Upper lobe of left lung (tissue), 6 donors: ENCODE measurements at places on chromosomes 6 and 20.
A peak's percentile ranks its signal among the peaks of the same experiment; 100 is the strongest.

GRCh38 chr6:169591616-169592015 lies 110.2 kb downstream of the WDR27 start:
- H3K27me3 ChIP-seq, result no peaks in the 10 kb centered on the region
- no peak overlapping the region for H3K4me3 ChIP-seq
- H3K27ac ChIP-seq, result no peak overlapping the region
- H3K4me1 ChIP-seq, result peaks cover 10% of the 10 kb centered on the region
- no peak for DNase-seq

- no peaks in the 10 kb centered on the region for H3K36me3 ChIP-seq
- H3K4me3 ChIP-seq, result no peak overlapping the region
These were observed 125.1 kb upstream of the NXT1 start for GRCh38 chr20:23225407-23226060.

DNA sequence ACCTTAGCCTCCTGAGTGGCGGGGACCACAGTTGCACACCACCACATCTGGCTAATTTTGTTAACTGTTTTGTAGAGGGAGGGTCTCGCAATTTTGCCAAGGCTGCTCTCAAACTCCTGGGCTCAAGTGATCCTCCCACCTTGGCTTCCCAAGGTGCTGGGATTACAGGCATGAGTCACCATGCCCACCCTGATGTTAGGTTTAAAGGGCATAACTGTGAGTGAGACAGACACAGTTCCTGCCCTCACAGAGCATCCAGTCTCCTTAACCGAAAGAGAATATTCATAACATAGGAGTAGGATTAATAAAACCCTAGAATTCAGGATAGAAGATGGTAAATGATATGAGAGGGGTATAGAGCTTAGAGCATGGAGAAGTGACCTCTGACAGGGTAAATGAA lies 3.1 kb upstream of the SPATA2 start:
- H3K4me3 ChIP-seq, result no peak overlapping the region
- no peak overlapping the region for H3K27ac ChIP-seq
- H3K4me1 ChIP-seq, result peaks cover 19% of the 10 kb centered on the region
- no peaks in the 10 kb centered on the region for H3K36me3 ChIP-seq

DNA sequence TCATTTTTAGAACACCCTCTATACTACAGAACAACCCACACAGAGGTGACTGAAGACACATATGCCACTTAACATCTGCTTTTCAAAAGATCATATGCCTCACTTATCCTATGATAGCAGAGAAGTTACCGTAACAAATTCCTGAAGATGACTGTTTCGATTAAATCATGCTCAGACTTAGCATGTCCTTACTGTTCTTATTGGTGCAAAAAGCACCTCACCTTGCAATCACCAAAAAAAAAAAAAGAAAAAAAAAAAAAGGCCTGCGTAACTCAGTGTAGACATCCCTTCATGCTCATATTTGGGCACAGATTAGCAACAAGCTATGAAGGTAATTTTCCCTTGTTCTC lies 17.7 kb upstream of the DST start:
- no peaks in the 10 kb centered on the region for H3K36me3 ChIP-seq
- H3K27me3 ChIP-seq, result no peaks in the 10 kb centered on the region
- H3K4me1 ChIP-seq, result no peaks in the 10 kb centered on the region
- DNase-seq, result no peak
- no peak overlapping the region for H3K27ac ChIP-seq

DNA sequence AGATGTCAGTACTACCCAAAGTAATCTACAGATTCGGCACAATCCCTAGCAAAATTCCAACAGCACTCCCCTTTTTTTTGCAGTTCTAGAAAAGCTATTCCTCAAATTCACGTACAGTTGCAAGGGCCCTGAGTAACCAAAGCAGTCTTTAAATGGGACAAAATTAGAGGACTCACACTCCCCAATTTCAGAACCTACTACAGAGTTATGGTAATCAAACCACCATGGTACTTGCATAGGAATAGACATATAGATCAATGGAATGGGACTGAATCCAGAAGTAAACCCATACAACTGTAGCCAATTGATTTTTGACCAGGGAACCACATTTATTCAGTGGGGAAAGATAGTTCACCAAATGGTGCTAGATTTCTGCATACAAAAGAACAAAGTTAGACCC lies 350.8 kb downstream of the CDKAL1 start:
- no peaks in the 10 kb centered on the region for H3K36me3 ChIP-seq
- H3K27ac ChIP-seq, result no peak overlapping the region

GRCh38 chr6:56291302-56291917 lies 44.0 kb upstream of the COL21A1 start:
- no peak overlapping the region for H3K27ac ChIP-seq
- H3K36me3 ChIP-seq, result no peaks in the 10 kb centered on the region
- no peak for DNase-seq
- H3K27me3 ChIP-seq, result no peaks in the 10 kb centered on the region

DNA sequence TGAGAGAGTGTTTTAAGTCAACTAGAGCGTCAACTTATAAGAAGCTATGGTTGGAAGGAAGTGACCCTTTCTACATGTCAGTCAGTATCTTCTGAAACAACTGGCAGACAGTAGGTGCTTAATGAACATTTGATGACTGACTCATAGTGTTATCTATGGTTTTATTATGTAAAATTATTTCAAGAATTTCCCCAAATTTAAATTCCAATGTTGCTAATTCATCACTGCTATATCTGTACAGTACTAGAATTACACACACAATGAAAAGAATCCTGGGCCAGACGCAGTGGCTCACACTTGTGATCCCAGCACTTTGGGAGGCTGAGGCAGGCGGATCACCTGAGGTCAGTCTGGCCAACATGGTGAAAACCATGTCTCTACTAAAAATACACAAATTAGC lies 721.4 kb upstream of the FLRT3 start:
- no peak overlapping the region for H3K4me3 ChIP-seq
- no peaks in the 10 kb centered on the region for H3K36me3 ChIP-seq
- no peaks in the 10 kb centered on the region for H3K4me1 ChIP-seq
- no peak overlapping the region for H3K27ac ChIP-seq

DNA sequence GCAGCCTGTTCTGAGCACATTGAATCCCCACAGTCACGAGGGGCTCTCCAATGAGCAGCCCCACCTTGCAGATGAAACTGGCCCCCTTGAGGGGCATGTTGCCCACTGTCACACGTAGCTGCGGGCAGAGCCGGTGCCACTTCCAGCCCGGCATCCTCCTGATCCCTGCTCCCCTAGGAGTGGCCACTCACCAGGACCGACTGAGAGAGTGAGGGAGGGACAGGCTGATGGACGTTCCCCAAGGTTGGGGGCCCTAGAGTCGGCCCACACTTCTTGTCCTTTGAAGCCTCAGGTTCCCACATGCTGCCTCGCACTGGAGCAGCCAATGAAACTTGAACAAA lies 10.5 kb downstream of the ENTPD6 start:
- DNase-seq, result no peak
- no peak overlapping the region for H3K4me3 ChIP-seq
- peaks cover 25% of the 10 kb centered on the region for H3K4me1 ChIP-seq
- peaks cover 10% of the 10 kb centered on the region for H3K36me3 ChIP-seq

GRCh38 chr6:111024681-111025080 lies 42.8 kb downstream of the RPF2 start:
- no peaks in the 10 kb centered on the region for H3K36me3 ChIP-seq
- no peaks in the 10 kb centered on the region for H3K4me1 ChIP-seq
- no peaks in the 10 kb centered on the region for H3K27me3 ChIP-seq
- no peak overlapping the region for H3K4me3 ChIP-seq

DNA sequence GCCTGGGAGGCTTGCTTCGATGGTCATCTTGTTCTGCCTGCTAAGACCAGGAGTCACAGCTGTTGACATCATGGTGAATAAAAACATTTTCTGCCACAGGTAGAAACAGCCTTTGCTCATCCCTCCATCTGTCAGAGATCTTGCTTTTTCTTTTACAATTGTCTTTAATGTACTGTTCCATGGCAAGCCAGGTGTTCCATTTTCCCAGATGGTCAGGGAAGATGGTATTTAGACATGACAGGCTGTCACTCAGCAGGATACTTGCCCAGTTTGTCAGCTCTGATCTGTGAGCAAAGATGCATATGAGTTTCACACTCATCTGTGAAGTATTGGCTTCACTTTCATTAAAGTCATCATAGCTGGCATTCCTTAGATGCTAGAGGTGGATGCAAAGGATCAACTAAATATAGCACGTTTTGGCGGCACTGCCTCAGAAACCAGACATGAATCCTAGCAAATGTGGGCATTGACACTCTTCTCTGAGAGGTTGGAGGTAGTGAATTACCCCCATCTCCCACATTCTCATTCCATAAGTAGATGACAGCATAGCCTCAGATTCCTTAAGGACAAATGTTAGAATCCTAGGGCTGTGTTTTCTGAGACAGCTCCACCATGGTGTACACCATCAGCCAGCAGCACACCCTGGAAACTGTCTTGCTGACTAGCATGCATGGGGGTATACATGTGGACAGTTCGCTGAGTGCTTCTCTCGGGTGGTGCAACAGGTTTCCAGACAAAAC lies 4.2 kb downstream of the SSTR4 start:
- no peak overlapping the region for H3K27ac ChIP-seq
- H3K4me1 ChIP-seq, result peaks cover 5% of the 10 kb centered on the region
- H3K36me3 ChIP-seq, result no peaks in the 10 kb centered on the region
- peaks cover 18% of the 10 kb centered on the region for H3K27me3 ChIP-seq

- no peak overlapping the region for H3K4me3 ChIP-seq
- H3K36me3 ChIP-seq, result no peaks in the 10 kb centered on the region
These were observed 88.6 kb downstream of the SCP2D1 start for GRCh38 chr20:18901980-18902737.

- no peaks in the 10 kb centered on the region for H3K27me3 ChIP-seq
- no peaks in the 10 kb centered on the region for H3K36me3 ChIP-seq
- H3K27ac ChIP-seq, result no peak overlapping the region
- no peak for DNase-seq
- H3K4me1 ChIP-seq, result no peaks in the 10 kb centered on the region
These were observed 68.1 kb upstream of the OGFRL1 start for GRCh38 chr6:71220466-71220865.

- H3K4me3 ChIP-seq, result no peak overlapping the region
- H3K27me3 ChIP-seq, result no peaks in the 10 kb centered on the region
- H3K4me1 ChIP-seq, result no peaks in the 10 kb centered on the region
- H3K27ac ChIP-seq, result no peak overlapping the region
- H3K36me3 ChIP-seq, result no peaks in the 10 kb centered on the region
- no peak for DNase-seq
These were observed 268.0 kb upstream of the RNF217 start for GRCh38 chr6:124694139-124694705.

- DNase-seq, result peak; percentile 50
- H3K4me3 ChIP-seq, result no peak overlapping the region
- no peaks in the 10 kb centered on the region for H3K27me3 ChIP-seq
- H3K36me3 ChIP-seq, result no peaks in the 10 kb centered on the region
These were observed 2.7 kb downstream of the MYT1 start for GRCh38 chr20:64166721-64167615.

GRCh38 chr6:167274270-167274669 lies 16.8 kb upstream of the UNC93A start:
- H3K4me1 ChIP-seq, result no peaks in the 10 kb centered on the region
- H3K27ac ChIP-seq, result no peak overlapping the region
- DNase-seq, result no peak
- no peak overlapping the region for H3K4me3 ChIP-seq
- no peaks in the 10 kb centered on the region for H3K27me3 ChIP-seq

- no peaks in the 10 kb centered on the region for H3K4me1 ChIP-seq
- no peak for DNase-seq
- no peak overlapping the region for H3K4me3 ChIP-seq
- H3K36me3 ChIP-seq, result no peaks in the 10 kb centered on the region
- no peaks in the 10 kb centered on the region for H3K27me3 ChIP-seq
These were observed 26.5 kb upstream of the SYNDIG1 start for GRCh38 chr20:24442909-24443308.
